ENCODE measurements at places on chromosomes 4 and X.
A peak's percentile ranks its signal among the peaks of the same experiment; 100 is the strongest.

DNA sequence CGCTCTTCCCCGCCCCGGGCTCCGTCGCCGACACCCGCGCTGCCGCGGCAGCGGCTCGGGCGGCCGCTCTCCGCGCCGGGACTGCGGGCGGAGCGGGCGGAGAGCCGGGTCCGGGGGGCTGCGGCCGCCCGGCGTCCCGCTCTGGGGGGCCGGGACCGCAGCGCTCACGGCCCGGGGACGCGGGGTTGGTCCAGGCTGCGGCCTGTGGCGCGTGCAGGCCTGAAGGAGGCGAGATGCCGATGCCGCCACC is 492 bp downstream of the GALNT7 start:
- DNase-seq: no peak

- peak; percentile 27 for DNase-seq
These were observed at the start of gene PDLIM3 for GRCh38 chr4:185534866-185535611. TSS of gene PDLIM3 (minus strand) at chr4:185535507. CDS start at chr4:185535434, 73 bp downstream.

DNA sequence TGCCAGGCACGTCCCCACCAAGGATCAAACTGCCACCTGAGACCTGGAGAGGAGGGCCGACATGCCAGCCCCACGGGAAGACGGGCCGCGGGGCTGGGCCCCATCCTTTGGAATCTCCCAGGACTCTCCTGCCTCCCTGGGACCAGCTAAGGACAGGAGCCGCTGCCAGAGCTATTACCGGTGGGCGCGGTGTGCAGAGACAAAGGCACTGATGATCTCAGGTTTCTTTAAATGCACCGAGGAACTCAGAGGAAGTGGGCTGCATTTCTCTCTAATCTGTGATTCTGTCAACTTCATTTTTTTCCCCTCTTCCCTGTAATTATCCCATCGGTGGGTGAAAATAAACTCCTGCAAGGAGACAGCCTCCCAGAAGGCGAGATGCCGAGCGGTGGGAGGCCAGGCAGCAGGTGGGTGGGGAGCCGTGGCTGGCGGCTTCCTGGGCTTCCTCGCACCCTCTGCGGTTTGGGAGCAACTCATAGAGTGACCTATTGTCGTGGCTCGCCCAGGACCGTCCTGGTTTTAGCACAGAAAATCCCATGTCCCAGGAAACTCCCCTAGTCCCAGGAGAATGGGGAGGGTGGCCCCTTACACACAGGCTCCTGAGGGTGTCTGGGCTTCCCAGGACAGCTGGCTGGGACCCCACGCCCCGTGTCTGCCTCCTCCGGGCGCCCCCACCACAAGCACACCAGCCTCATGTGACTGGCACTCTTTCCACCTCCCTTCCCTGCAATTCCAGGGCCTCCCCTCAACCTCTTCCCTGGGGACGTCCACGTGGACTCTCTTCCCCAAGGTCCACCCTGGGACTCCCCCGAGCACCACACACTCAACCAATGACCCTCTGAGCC is 62.3 kb upstream of the ADRA2C start:
- DNase-seq: no peak

GRCh38 chr4:149708513-149709130 is 107.0 kb downstream of the IQCM start:
- DNase-seq: peak; percentile 32

DNA sequence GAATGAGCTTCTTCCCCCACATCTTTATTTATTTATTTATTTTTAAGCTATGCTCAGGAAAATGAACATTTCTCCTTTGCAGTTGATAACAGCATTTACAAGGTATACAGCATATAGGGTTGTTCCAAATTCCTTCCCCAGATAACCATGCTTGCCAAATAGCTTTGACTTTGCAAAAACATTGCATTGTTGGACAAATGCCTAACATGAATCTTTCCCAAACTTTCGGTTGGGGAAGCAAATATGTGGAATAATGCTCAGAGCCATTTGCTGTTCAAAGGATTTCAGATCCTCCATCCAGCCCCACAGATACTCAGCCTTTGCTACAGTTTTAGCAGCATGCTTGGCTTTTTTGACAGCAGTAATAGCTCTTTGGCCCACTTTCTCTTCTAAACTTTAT is 127.2 kb upstream of the AGA start:
- peak; percentile 91 for DNase-seq

- DNase-seq: no peak
These were observed 70.1 kb upstream of the TMLHE start for GRCh38 chrX:155682834-155683233.

GRCh38 chr4:145345401-145345800 is 136.3 kb upstream of the SMAD1 start:
- DNase-seq: peak; percentile 77

GRCh38 chr4:834368-835147 is 8.6 kb upstream of the CPLX1 start:
- no peak for DNase-seq

DNA sequence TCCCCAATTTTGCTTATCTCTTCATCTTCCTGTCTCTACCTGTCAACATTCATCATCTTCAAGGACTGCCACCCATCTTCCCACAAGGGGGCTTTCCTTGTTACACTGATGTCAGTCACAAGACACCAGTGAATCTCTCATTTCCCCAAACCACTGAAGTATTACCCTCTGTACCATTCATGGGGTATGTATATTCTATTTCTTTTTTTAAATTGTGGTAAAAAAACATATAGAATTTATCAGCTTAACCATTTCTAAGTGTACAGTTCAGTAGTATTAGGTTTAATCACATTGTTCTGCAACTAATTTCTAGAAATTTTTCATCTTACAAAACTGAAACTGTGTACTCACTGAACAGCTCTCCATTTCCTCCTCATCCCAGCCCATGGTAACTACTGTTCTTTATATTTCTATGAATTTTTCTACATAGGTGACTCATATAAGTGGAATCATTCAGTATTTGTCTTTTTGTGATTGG is 98.6 kb downstream of the LARP7 start:
- DNase-seq: no peak

Data from fibroblast of upper back skin (primary cell).